Neural cell (in vitro differentiated cells): ENCODE measurements at places on chromosomes 3 and 15. TPM values are rescaled to one million over a fixed set of nuclear protein-coding genes. Genes with fewer than 3 reads are reported as not detected.

ZNF620 gene
- polyA plus RNA-seq = 20.2 and 31.0 TPM in 2 replicates

ATP13A4 gene
- polyA plus RNA-seq = 6.2 and 7.3 TPM in 2 replicates

C3orf20 gene
- not detected in 2 replicates for polyA plus RNA-seq

IMPG2 gene
- polyA plus RNA-seq = 5.2 and 6.3 TPM in 2 replicates

DOCK3 gene
- 15.6 and 18.7 TPM in 2 replicates for polyA plus RNA-seq

UPK1B gene
- polyA plus RNA-seq = not detected in 2 replicates
